ENCODE measurements at places on chromosomes 3 and 15. TPM values are rescaled to one million over a fixed set of nuclear protein-coding genes. Genes with fewer than 3 reads are reported as not detected.
A peak's percentile ranks its signal among the peaks of the same experiment; 100 is the strongest.

VEPH1 gene
- 0.44 TPM for total RNA-seq

SLTM gene
- total RNA-seq: 42.0 TPM

MST1 gene
- 8.3 TPM for total RNA-seq

ITPR1 gene
- total RNA-seq: 22.7 TPM

FSIP1 gene
- total RNA-seq: not detected

GRCh38 chr3:172687501-172687900 lies 23.4 kb downstream of the NCEH1 start:
- H3K36me3 ChIP-seq: no peaks in the 10 kb centered on the region
- no peaks in the 10 kb centered on the region for H3K27me3 ChIP-seq
- DNase-seq: no peak
- no peak overlapping the region for H3K4me3 ChIP-seq

DNA sequence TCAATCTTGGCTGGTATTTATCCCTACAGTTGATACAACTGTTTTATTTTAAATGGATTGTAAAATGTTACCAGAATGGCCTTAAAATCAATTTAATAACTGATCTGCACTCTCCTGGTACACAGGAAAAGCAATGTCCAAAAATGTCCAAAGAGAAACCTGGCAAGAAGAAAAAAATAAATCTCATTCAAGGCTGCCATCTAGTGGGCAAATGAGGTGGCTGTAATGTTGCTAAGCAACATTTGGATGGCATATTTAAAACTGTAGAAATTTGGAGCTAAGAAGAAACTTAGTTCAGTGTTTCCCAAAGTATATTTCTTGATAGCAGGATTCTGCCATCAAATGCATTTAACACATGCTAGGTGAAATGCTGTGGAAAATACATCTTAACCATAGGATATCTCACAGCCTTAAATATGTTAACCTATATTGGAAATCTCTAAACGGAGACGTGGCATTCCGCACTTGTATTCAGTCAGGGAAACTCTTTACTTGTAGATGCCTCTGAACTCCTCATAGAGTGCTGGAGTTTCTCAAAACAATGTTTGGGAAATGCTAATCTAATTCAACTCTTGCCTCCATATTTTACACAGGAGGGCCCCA lies 216.8 kb downstream of the ERC2 start:
- no peaks in the 10 kb centered on the region for H3K36me3 ChIP-seq
- H3K27me3 ChIP-seq: no peaks in the 10 kb centered on the region
- no peak overlapping the region for H3K4me3 ChIP-seq
- peak; percentile 7 for DNase-seq
- no peaks in the 10 kb centered on the region for H3K4me1 ChIP-seq

DNA sequence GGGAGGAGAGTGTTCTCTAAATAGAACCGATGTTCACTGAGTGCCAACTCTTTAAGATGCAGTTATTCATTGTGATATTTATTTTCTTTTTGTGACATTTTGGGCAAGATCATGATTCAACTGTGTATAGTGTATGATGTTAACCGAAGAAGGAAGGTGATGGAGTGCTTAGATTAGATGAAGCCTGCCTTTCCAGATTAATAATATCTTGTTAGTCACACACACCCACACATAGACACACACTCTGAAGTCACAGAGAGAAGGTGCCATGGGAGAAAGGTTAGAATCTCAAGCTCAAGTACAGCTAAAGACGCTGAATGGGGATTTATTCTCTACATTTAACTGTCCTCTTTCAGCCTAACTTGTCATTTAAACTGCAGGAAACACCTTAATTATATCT lies 77.0 kb downstream of the SLC9A9 start:
- peaks cover 3% of the 10 kb centered on the region for H3K4me1 ChIP-seq
- no peak overlapping the region for H3K4me3 ChIP-seq
- DNase-seq: no peak
- H3K27me3 ChIP-seq: no peaks in the 10 kb centered on the region
- H3K36me3 ChIP-seq: no peaks in the 10 kb centered on the region

DNA sequence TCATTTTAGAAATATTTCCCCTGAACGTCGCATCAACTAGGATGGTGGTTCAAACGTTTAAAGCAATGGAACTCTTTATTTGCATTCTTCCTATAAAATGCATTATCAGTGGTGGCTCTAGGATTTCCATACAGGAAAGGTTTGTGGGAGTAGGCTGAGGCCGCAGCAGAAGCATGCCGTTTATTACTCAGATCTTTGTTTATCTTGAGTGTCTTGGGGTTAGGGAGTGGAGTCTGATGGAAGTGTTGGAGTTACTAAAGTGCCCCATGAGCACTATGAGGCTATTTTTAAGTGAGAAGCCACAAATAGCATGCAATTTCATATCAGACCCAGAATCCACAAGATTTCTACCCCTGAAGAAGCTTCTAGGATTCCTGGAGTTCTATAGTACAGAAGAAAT lies 26.2 kb downstream of the ATOSA start:
- DNase-seq: no peak
- peaks cover 45% of the 10 kb centered on the region for H3K36me3 ChIP-seq
- peaks cover 36% of the 10 kb centered on the region for H3K4me1 ChIP-seq
- H3K27ac ChIP-seq: peak overlapping the region; percentile 68
- H3K4me3 ChIP-seq: no peak overlapping the region

DNA sequence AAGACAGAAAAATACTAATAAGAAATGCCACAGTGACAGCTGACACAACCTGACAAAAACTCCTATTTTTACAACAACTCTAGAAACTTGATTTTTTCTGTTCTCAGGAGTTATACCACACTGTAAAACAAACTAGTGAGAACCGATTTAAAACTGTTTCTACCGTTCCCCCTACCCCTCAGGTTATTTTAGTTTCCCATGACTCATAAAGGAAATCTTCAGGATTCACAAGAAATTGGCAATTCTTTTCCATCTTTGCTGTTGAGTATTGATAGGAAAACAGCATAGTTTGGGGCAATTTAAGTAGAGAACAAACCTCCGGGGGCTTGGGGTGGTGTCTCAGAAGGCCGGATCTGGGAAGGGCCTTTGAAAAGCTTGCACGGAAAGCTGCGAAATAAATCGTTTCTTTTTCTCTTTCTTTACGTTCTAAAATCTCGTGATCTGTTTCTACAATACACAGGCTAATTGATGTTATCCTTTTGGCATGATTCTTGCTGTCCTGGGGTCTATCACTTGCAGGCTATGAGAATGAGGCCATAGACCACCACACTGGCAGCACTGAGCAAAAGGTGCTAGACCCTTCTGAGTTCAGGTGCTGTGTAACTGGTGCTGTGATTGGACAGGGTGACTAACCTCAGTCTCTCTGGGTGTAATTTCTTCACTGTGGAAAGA lies 89.3 kb downstream of the LPP start:
- H3K4me1 ChIP-seq: peaks cover 3% of the 10 kb centered on the region
- no peak overlapping the region for H3K4me3 ChIP-seq
- DNase-seq: no peak
- peak overlapping the region; percentile 76 for H3K27ac ChIP-seq
- H3K36me3 ChIP-seq: no peaks in the 10 kb centered on the region

DNA sequence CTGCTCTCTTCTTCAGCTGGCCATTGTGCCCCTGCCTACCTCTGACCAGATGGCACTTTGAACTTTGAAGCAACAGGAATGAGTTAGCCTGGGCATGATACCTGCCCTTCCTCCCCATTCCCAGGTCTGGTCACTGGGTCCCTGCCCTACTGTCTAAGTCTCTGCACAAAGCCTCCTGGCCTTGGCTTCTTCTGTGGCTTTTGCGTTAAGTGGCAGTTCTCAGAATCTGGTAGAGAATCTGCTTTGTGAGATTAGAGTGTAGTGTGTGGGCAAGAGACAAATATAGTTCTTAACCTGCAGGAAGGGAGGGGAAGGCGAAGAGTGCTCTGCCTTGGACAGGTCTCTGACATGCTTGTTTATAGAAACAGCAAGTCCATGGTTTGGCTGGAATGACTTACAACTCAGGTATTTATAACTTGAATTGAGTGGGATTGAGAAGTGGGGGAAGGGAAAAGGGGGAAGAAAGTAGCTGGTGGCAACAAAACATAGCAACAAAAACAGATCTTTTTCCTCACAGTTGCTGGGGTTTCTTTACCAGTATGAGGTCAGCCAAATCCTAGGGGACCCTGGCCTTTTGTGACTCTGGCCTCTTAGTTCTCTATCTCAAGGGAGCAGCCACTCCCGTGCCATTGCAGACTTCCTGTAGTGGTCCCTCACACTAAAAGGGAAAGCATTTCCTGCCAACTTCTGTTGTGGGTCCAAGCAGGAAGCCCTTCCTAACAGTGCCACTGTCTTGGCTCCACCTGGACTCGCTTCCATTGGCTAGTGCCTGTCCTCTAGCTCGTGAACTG lies 16.7 kb downstream of the MAPKBP1 start:
- no peaks in the 10 kb centered on the region for H3K27me3 ChIP-seq
- peaks cover 47% of the 10 kb centered on the region for H3K4me1 ChIP-seq
- no peak for DNase-seq
- no peak overlapping the region for H3K4me3 ChIP-seq
- peak overlapping the region; percentile 55 for H3K27ac ChIP-seq

DNA sequence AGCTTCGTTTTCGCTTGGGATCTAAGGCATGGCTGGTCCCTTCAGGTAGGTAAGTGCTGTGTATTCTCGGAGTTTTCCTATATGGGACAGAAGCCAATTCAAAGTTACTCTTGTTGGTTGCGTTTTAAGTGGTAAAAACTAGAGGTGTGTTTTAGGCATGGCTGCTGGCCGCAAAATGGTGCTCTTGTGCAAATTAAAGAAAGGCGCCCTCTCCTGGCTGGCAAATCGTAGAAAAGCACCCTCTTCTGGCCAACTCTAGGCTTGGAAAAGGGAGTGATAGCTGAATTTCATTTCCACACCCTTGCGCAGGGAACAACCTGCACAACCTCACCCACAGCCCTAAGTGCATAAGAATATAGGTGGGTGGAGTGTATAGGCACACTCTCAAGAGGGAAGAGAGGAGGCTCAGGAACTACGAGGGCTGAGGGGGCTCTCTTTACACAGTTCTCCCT lies 23.5 kb downstream of the DRD3 start:
- no peak overlapping the region for H3K27ac ChIP-seq
- no peaks in the 10 kb centered on the region for H3K36me3 ChIP-seq
- H3K4me3 ChIP-seq: no peak overlapping the region
- H3K4me1 ChIP-seq: no peaks in the 10 kb centered on the region

DNA sequence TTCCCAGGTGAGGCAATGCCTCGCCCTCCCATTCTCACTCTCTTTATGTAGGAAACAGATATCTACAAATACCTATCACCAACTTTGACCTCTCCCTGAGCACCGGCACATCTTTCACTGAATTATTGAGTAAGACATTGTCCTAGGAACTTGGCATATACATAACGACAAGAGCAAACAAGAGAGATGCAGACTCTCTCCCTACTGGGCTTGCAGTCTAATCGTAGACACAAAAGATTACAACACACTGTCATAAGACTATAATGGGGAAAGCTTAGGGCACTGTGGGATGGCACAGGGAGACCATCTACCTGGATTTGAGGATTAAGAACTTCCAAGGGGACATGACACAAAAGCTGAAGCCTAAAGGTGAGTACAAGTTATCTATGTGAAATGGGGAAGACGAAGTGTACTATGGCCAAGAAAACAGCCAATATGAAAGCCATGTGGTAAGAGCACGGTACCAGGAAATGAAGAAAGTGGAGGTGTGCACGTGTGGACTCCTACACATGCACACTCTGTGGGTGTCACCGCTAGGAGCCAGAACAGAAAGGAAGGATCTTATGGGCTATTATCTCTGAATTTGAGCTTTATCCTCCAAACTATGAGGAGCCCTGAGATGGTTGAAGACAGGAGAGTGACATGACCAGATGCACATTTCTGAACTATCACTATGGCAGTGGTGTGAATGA lies 218.8 kb upstream of the STRIT1 start:
- H3K4me1 ChIP-seq: no peaks in the 10 kb centered on the region
- H3K27ac ChIP-seq: no peak overlapping the region
- DNase-seq: no peak
- no peaks in the 10 kb centered on the region for H3K36me3 ChIP-seq
- no peak overlapping the region for H3K4me3 ChIP-seq

DNA sequence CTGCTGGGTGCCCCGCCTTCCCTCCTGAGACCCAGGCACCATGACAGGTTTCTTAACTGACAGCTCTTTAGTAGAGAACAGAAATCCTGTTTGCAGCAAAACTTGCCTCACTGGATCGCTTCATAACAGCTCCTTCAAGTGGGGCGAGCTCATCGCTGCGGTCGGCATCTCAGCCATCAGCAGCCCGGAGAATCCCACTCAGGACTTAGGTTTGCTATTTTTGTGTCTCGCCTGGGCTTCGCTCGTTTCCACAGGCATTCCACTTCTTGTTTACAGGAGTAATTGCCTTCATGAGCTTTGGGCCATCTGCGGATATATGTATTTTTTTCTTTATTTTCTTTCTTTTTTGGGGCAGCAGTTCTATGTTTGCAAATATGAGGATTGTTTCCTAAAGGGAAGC lies 15.7 kb downstream of the KLF13 start:
- peaks cover 63% of the 10 kb centered on the region for H3K4me1 ChIP-seq
- no peak for DNase-seq
- no peak overlapping the region for H3K4me3 ChIP-seq
- H3K27ac ChIP-seq: peak overlapping the region; percentile 96

DNA sequence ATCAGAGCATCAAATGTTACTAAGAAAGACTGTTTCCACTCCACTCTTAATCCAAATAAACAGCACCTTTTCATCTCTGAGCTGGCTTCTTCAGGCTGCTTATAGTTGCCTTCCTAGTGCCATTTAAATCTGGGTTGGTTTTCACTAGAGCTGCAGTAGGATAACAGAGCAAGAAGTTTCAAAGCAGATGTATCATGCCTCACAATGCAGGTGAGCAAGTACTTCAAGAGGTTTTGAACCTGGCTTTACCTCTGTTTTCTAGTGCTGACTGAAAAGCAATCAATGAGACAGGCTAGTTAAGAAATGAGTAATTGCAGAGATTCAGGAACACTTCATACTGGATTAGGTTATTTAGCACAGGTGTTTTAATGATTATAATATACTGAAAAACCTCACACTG lies 147.7 kb upstream of the SATB1 start:
- no peak for DNase-seq
- no peaks in the 10 kb centered on the region for H3K36me3 ChIP-seq
- H3K27me3 ChIP-seq: no peaks in the 10 kb centered on the region
- H3K4me3 ChIP-seq: no peak overlapping the region

DNA sequence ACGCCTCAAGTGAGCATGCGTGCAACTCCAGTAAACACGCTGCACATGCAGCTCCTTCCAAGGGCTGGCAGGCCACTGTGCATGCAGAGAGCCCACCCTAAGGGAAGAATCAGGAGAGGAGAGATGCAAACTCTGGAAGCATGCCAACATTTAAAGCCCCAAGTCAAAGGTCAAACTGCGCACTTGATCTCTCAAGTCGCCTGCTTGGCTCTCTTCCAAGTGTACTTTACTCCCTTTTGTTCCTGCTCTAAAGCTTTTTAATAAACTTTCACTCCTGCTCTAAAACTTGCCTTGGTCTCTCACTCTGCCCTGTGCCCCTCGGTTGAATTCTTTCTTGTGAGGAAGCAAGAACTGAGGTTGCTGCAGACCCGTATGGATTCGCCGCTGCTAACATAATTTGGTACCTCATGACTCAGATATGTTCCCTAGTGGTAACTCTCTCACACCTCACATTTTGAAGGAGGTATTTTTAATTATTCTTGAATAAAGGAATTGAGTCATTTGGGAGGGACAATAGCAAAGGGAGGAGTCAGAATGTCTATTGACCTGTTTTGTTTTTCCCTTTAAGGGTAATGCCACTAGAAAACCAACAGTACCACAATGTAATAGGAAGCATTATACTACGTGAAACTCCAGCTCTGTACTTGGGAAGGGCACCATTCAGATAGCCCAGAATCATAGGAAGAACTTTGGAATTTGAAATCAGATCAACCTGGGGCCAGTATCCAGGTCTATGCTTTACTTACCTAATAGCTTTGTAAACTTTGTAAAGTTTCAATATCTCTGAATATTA lies 19.6 kb upstream of the DGKG start:
- H3K36me3 ChIP-seq: no peaks in the 10 kb centered on the region
- no peak overlapping the region for H3K4me3 ChIP-seq
- H3K4me1 ChIP-seq: peaks cover 12% of the 10 kb centered on the region
- no peak for DNase-seq
- no peak overlapping the region for H3K27ac ChIP-seq
